PC-9 (cell line): ENCODE measurements at places on chromosomes 7 and 10.
A peak's percentile ranks its signal among the peaks of the same experiment; 100 is the strongest.

DNA sequence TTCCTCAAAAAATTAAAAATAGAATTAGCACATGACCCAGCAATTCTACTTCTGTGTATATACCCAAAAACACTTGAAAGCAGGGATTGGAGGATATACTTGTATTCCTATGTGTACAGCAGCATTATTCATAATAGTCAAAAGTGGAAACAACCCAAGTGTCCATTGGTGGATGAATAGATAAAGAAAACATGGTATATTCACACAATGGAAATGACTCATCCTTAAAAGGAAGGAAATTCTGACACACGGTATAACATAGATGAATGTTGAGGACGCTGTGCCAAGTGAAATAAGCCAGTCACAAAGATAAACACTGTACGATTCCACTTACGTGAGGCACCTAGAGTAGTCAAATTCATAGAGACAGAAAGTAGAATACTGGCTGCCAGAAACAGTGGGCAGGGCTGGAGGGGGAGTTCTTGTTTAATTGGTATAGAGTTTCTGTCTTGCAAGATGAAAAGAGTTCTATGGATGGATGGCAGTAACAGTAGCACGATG lies 26.6 kb upstream of the KAT6B start:
- no peak for DNase-seq

GRCh38 chr10:93097386-93097785 lies 23.7 kb downstream of the CYP26A1 start:
- DNase-seq, result no peak

- no peak for DNase-seq
Measured at GRCh38 chr10:112958275-112958995, 8.4 kb downstream of the TCF7L2 start.

DNA sequence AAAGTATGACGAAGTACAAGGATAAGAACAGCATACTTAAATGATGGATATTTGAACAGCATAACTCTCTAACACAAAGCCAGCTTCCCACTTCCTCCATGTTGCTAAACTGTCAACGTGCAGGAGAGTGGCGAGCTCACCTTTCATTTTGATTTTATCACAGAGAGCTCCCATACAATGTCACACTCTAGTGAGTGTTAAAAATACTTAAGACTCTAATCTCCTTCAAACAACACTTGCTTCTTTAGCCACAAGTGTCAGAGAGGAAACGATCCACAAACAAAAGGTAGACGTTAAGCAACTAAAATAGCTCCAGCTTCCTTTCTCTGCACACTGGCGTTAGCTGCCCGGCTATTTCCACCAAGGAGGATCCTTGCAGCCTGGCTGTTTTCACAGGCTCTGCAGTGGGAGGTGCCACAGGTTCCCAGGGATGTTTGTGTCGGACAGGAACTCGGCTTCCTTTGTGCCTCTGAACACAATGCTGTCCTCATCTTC lies 194.6 kb downstream of the COBL start:
- no peak for DNase-seq

DNA sequence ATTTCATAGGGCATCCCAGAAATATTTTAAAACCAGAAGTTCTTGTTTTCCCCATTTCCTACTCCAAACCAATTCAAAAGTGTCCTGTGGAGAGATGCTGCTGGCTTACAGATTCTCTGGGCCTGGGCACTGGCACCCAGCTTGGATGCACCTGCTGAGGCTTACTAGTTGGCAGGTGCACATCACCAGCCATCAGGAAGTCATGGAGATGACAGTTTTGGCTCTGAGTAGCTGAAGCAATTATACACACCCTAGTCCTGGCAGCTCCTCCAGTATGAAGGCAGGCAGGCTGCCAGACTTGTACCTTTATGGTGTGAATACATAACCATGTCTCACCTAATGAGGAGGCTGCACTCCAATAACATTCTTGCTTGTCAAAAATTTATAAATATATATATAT lies 276.6 kb upstream of the GHITM start:
- no peak for DNase-seq

DNA sequence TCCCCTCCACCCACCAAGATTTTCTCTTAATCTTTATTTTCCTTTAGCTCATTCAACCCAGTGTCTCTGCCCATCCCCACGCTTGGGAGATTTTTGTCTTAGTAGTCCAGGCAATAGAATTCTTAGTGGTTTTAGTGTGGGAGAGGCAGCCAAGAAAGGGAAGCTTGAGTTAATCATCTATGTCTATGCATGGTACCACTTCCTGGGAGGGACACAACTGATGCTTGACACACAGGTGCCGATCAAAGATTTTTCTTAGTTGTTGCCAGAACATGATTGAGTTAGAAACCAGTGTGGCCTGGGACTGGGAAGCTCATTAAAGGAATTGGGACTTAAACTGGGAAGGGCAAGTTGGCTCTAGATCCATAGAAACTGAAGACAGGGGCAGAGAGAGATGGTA lies 3.1 kb downstream of the STRA8 start:
- DNase-seq, result no peak

DNA sequence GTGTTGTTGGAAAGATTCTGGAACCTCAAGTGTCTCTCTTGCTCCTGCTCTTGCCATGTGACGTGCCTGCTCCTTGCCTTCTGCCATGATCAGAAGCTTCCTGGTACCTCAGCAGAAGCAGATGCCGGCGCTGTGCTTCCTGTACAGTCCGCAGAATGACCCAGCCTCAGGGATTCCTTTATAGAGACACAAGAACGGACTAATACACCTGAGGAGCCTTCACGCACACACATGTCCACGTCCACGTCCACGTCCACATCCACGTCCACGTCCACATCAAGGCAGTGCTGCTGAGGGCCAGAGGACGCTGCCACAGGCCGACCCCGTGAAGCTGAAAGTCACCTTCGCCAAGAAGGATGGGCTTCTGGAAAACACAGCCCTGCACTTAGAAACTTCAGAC lies 190.1 kb downstream of the MAD1L1 start:
- DNase-seq, result no peak

DNA sequence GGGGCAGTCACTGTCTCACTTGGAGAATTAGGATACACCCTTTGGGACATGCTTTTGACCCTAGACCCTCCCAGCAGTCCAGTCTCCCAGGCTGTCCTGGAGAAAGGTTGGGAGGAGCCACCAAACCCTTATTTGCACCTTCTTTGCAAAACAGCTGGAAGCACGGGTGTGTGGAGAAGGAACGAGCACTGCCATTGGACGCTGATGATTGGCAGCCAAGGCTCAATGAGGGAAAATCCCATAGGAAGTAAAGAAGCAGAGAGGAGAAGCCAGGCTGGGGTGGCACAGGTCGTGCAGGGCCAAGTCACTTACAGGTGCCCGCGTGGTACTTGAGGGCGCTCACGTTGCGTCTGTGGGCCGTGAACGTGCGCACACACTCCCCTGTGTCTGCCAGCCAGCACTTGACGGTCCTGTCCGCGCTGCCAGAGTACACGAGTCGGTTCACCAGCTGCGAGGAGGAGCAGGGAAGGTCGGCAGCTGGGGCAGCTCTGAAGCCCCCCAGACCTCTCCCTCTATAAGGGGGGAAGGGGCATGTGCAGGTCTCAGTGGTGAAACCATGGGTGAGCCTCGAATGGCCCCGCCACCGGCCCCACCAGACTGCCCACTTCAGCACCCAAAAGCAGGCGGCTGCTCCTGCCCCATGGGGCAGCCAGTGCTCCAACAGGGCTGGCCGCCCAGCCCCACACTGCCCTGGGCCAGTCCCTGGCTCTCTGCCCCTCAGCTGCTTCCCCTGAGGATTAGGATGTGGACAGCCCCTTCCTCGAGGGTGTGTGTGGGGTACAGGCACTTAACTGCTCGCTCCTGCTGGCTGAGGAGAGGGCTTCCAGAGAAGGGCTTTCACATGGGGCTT lies 24.8 kb downstream of the WDR86 start:
- no peak for DNase-seq

DNA sequence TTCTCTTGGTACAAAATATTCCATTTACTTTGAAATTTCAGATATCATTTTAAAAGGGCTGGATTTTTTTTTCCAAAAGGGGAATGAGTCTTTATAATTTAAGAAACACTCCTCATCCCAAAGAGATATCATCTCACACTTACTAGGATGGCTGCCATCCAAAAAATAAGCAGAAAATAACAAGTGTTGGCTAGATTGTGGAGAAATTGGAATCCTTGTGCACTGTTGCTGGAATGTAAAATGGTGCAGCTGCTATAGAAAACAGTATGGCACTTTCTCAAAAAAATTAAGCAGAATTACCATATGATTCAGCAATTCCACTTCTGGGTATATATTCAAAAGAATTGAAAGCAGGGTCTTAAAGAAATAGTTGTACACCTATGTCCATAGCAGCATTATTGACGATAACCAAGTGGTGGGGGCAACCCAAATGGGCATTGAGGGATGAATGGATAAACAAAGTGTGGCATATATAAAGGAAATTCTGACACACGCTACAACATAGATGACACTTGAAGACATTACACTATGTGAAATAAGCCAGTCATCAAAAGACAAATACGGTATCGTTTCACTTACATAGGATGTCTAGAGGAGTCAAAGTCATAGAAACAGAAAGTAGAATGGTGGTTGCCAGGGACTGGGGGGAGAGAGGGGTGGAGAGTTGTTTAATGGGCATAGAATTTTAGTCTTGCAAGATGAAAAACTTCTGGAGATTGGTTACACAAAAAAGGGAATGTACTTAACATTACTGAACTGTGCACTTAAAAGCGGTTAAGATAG lies 53.8 kb downstream of the LSM5 start:
- DNase-seq, result no peak

DNA sequence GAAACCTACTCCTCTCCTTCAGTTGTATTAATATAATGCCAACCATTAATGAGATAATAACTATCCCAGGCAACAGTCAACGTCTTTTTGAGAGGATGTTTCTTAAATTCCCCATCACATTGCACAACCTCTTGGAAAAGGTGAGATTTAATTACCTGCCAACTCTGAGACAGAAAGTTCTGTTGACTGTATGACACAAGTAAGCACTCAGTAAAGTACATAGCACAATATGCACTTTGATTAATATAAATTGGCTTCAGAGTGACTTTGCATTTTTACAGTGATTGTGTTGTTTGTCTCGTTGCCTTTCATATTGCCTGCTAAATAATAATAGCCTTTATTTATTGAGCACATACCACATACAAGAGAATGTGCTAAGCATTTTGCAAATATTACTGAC lies 46.7 kb downstream of the CAV1 start:
- DNase-seq, result peak; percentile 46

DNA sequence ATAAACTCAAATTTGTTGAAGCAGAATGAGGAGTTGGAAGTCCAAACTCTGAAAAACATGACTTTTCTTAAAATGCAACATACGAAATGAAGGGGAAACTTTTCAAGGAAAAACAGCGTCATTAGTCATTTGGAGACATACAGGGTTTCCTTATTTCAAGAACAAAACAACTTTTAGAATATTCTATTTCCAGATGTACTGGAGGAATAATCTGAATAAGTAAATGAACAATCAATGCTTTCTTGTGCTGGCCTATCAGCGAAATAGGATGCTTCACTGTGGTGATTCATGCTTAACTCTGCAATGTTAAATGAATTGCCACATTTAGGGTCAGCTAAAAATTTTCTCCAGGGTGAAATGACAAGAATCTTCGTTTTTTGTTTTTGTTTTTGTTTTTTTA lies 114.3 kb downstream of the SEMA3C start:
- no peak for DNase-seq

GRCh38 chr10:110414548-110415309 lies 83.0 kb upstream of the DUSP5 start:
- peak; percentile 99 for DNase-seq

DNA sequence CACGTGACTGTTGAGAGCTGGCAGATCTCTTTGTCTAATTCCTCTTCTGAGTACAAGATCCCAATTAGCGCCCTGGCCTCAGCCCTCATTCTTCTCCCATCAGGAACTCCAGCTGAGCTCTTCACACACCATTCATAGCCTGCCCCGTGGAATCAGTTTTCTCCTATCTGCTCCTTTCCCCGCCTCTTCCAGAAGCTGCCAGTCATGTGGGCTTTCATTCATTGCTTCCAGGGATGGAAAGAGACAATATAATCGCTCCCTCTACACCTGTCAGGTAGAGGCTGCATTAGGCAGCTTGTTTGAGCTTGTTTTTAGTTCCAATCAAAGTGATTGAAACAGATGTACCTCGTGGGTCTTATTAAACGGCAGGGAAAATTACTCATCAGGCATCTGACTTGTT lies 515.8 kb downstream of the TYW1 start:
- no peak for DNase-seq

- DNase-seq, result peak; percentile 80
Measured at GRCh38 chr7:139431010-139431409, 52.5 kb downstream of the KLRG2 start.

DNA sequence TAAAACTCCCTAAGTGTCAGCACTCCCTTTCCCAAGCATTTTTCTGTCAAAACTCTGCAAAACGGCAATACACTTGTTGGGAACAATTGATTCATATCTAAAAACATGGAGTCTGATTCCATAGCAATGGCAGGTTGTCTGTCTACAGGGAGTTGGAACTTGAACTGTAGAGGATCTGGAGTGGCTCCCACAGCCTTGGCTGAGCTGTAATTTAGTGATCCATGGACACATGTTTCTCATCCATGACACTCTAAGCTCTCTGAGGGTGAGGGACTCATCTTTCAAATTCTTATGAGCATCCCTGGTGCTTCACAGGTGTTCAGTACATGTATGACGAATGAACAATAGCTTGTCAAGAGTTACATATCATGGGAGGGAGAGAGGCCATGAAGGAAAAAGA lies 466.1 kb downstream of the GRID1 start:
- no peak for DNase-seq

DNA sequence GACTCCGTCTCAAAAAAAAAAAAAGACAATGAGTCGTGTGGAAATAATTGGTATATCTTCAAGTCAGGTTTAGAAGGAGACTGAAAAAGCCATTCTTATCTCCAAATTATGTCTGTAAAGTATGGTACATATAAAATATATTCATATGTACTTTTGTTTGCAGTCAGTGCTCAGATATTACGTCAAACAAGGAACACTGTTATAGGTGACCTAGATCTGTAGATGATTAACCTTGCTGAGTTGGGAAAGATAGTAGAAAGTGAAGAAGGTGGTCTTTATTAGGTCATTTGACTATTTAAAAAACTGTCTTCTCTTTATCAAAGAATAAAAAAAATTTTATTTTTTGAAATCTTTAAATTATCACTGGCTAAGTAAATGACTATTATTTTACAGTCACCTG lies 44.9 kb upstream of the CYP26C1 start:
- no peak for DNase-seq

DNA sequence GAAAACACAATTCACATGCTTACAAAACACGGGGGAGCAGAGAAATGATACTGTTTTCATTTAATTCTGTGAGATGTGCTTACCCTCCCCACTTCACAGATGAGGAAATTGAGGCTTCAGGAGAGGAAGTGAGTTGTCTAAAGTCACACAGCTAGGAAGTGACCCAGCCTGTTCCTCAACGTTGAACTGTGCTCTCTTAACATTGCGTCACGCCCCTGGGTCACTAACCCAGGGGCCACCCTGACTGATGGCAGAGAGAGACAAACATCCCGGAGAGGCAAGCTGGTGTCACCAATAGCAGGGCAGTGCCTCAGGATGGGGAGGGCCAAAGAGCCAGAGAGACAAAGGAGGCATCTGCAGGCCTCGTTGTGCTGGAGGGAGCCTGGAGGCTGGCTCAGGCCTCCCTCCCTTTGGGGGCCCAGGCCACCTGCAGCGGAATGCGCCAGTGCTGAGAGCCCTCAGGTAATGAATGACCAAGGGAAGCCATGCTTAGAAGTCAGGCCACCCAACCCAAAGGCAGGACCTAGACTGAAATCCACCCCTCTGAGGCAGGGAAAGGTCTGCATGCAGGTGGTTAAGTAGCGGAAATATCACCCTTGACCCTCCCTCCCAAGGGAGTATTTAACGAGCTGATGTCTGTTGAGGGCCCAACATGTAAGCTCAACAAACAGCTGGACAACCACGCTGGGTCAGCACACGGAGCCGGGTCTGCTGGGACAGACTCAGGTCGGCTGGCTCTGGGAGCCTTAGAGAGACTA lies 81.3 kb downstream of the C10orf105 start:
- peak; percentile 27 for DNase-seq
